ENCODE measurements at places on chromosomes 3 and 15. TPM values are rescaled to one million over a fixed set of nuclear protein-coding genes. Genes with fewer than 3 reads are reported as not detected.

DNA sequence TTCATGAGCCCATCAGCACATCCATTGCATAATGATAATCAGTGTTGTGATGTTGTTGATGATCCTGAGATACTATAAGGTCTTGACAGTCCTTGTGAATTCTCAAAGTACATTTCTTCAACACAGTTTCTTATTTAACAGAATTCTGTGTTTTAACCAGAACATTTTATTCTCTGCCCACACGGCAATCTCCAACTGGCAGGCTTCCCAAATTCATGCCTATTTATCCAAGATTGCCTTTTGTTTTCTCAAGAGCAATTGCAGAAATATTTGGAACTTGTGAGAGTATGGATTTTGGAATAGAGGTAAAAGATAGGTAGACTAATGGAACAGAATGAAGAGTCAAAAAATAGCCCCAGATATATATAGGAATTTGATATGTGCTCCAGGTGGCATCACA, 116.0 kb downstream of the UACA start:
- no peak for DNase-seq
- no peaks in the 10 kb centered on the region for H3K4me1 ChIP-seq
- no peak overlapping the region for H3K4me3 ChIP-seq

DNA sequence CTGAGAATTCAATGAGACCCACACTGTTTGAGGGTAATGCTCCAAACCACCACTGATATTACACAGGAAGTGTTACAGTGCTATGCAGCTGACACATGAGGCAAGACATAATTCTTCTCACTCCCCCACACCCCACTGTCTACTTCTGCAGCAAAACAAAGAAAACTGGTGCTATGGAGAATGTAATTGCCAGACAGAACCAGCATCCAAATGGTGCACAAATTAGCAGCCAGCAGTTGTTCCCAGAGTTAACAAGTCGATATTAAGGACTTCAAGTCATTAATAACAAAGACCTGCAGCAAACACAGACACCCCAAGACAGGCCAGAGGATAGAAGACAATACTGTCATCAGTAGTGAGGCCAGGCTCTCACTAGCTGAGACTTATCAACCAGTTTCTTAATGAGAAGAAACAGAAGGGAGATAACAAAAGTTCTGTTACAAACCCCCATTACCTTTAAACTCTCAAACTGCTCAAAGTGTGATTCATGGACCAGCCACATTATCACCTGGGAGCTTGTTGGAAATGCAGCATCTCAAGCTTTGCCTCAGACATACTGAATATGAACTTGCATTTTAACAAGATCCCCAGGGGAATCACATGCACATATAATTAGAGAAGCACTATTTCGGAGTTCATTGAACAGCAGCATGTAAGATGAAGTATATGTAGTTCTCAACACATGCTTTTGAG, 58.7 kb upstream of the FNDC3B start:
- no peak overlapping the region for H3K27ac ChIP-seq
- H3K4me3 ChIP-seq: no peak overlapping the region
- DNase-seq: no peak

GRCh38 chr3:89373434-89373833, 266.0 kb downstream of the EPHA3 start:
- no peaks in the 10 kb centered on the region for H3K27me3 ChIP-seq
- no peaks in the 10 kb centered on the region for H3K4me1 ChIP-seq
- DNase-seq: no peak
- no peak overlapping the region for H3K27ac ChIP-seq

GRCh38 chr3:27253391-27253790, 115.8 kb downstream of the NEK10 start:
- no peak overlapping the region for H3K27ac ChIP-seq
- no peaks in the 10 kb centered on the region for H3K4me1 ChIP-seq
- no peaks in the 10 kb centered on the region for H3K36me3 ChIP-seq

DNA sequence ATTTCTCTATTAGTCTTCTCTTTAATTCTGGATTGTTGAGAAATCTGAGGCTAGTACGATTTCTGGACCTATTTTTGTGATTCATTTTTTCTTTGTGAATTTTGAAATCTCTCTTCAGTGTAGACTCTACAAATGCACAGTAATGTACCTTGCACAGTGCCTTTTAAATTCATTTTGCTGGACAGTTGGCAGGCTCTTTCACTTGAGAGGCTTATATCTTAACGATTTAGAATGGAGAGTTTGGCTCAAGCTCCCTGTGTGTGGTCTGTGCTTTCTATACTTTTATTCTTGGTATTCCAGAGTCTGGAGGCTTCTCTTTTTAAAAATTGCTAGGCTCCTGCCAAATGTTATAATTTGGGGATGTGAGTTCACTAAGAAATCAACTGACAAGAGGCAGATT, 8.8 kb downstream of the CRYBG3 start:
- no peak overlapping the region for H3K27ac ChIP-seq
- no peaks in the 10 kb centered on the region for H3K4me1 ChIP-seq
- H3K36me3 ChIP-seq: no peaks in the 10 kb centered on the region
- DNase-seq: no peak

- no peak overlapping the region for H3K4me3 ChIP-seq
- no peaks in the 10 kb centered on the region for H3K36me3 ChIP-seq
- no peaks in the 10 kb centered on the region for H3K27me3 ChIP-seq
- no peaks in the 10 kb centered on the region for H3K4me1 ChIP-seq
- no peak for DNase-seq
Observed at GRCh38 chr3:14304101-14305045, 98.0 kb upstream of the SLC6A6 start.

DNA sequence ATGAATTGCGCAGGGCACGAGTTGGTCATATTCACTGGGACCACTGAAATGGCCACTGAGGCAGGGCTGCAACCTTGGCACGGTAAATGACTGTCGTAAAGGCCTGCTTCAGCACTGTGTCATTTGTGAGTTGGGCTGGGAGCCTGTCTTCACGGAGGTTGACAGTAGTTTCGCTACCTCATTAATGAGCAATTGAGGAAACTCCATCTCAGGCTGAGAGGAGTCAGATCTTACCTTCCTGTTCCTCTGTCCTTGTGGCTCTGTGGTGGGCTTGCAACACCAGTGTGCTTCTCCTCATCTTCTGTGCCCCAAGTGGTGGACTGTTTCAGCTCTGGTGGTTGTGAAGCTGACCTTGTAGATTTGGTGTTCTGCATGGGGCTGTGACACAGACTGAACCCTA, 80.1 kb upstream of the EIF1B start:
- H3K4me1 ChIP-seq: no peaks in the 10 kb centered on the region
- H3K36me3 ChIP-seq: no peaks in the 10 kb centered on the region
- no peak for DNase-seq
- no peak overlapping the region for H3K4me3 ChIP-seq
- H3K27ac ChIP-seq: no peak overlapping the region

- no peaks in the 10 kb centered on the region for H3K27me3 ChIP-seq
- no peaks in the 10 kb centered on the region for H3K36me3 ChIP-seq
- DNase-seq: no peak
- no peaks in the 10 kb centered on the region for H3K4me1 ChIP-seq
- H3K27ac ChIP-seq: no peak overlapping the region
Observed at GRCh38 chr3:177491296-177492032, 294.2 kb upstream of the TBL1XR1 start.

GRCh38 chr15:50190723-50191122, 8.7 kb downstream of the SLC27A2 start:
- H3K36me3 ChIP-seq: no peaks in the 10 kb centered on the region
- no peak for DNase-seq
- no peaks in the 10 kb centered on the region for H3K27me3 ChIP-seq

GRCh38 chr3:128703561-128703960, 22.4 kb upstream of the RAB7A start:
- no peak for DNase-seq
- no peaks in the 10 kb centered on the region for H3K27me3 ChIP-seq

DNA sequence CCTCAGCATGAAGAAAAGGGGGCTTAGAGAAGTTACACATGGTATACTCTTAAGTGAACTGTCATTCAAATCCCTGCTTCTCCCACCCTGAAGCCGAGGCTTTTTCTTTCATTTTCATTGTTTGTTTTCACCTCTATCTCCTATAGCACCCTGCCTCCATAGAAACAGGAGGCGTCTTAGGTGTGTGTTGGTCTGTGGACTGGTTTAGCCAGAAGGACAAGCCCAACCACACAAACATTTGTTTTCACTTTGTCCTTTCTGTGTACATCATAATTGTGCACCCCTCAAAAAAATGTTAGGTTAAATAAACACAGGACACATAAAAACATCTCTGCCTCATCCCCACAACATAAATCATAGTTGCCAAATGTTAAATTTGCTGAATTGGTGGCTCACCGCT, 73.3 kb upstream of the UBE2E2 start:
- DNase-seq: no peak
- H3K27ac ChIP-seq: peak overlapping the region; percentile 71
- peak overlapping the region; percentile 21 for H3K4me3 ChIP-seq

DNA sequence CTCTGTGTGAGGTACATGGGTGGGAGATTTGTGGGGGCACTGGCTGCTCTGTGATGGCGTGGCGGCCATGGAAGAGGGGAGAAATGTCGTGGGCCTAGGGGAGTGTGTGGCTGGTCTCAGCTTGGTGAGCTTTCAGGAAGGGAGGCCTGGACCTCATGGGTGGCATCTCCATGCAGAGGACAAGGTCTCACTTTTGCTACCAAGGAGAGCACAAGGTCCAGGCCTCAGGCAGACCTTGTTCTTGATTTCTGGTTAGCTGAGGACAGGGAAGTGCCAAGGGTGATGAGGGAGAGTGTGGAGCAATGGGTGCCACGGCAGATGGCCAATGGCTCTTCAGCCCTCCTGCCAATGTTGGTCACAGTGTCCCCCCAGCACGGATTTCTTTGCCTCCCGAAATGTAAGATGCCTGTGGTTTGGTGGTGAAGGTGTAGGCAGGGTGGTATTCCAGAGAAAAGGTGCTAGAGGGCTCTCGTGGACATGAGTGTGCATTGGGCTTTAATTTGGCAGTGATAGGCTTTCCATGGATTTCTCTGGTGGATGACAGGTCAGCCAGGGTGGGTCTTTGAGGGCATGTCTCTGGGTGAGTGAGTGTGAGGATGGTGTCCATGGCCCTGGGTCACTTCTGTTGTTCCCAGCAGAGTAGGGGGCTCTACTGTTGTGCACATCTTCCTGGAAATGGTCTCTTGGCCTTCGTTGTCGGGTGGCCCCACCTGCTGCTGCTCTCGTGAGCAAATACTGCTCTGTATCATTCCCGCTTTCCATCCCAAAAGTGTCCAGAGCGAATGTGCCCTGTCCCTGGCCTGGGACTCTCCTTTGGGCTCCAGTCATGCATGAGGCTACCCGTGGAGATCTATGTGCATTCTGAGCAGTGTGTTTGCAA, 108.0 kb downstream of the SNRPN start:
- DNase-seq: no peak
- no peaks in the 10 kb centered on the region for H3K4me1 ChIP-seq
- no peaks in the 10 kb centered on the region for H3K27me3 ChIP-seq
- H3K4me3 ChIP-seq: no peak overlapping the region

DNA sequence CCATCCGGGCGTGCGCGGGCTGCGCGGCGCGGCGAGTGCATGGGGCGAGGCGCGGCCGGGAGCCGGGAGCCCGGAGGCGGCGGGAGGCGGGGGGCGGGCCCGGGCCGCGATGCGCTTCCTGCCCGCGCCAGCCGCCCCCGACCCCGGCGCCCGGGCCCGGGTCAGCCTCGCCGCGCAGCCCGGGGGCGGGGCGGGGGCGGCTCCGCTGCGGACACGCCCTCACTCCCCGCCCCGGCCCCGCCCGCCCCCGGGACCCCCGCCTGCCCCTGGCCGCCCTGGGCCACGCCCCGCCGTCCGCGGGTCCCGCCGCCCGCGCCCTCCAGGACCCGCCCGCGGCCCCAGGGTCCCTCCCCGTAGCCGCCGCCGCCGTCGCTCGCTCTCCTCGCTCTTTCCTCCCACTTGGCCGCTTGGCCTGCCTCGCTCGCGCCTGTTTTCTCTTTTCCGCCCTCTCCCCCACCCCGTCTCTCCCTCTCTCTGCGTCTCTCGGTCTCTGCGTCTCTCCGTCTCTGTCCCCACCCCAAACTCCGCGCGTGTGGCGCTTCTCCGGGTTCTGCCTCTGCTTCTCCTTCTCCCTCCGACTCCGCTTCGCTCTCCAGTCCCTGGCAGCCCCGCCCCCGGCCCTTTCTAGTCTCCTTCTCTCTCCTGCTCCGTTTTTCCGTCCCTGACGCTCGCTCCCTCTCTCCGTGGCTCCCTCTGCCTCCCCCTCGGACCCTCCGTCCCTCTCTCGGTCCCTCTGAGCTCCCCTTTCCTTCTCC, at the start of gene PLXND1:
TSS of gene PLXND1 (minus strand) at position 41 of the 755 bp plus-strand sequence. CDS start at position 4, 37 bp downstream.
- H3K36me3 ChIP-seq: no peaks in the 10 kb centered on the region
- no peaks in the 10 kb centered on the region for H3K27me3 ChIP-seq
- DNase-seq: peak; percentile 53
- H3K4me3 ChIP-seq: peak within 1 kb of the TSS; percentile 79
- H3K4me1 ChIP-seq: peaks cover 51% of the 10 kb centered on the region

DNA sequence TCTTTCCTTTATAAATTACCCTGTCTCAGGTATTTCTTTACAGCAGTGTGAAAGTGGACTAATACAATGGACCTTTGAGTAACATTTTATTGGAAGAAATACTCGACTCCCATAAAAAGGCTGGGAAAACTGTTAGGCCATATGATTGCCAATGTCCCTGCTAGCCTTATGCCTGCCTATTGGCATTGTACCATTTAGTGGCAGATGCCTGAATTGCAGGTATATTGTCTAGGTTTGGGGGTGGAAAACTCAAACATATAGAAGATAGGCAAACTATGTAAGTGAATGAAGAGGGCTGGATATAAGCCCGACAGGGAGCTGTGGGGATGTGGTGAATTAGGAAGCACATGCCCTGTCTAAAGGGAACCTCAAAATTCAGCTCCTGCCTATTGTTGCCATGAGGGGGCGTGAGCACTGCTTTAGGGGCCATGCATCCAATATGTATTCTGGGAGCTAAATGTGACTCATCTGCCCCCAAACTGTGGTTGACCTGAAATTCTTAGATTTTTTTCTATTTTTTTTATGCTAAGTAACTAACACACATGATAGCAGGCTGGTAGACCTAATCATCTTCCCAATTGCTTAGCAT, 65.2 kb upstream of the TRA2B start:
- H3K4me1 ChIP-seq: no peaks in the 10 kb centered on the region
- H3K36me3 ChIP-seq: no peaks in the 10 kb centered on the region
- H3K27ac ChIP-seq: no peak overlapping the region

DNA sequence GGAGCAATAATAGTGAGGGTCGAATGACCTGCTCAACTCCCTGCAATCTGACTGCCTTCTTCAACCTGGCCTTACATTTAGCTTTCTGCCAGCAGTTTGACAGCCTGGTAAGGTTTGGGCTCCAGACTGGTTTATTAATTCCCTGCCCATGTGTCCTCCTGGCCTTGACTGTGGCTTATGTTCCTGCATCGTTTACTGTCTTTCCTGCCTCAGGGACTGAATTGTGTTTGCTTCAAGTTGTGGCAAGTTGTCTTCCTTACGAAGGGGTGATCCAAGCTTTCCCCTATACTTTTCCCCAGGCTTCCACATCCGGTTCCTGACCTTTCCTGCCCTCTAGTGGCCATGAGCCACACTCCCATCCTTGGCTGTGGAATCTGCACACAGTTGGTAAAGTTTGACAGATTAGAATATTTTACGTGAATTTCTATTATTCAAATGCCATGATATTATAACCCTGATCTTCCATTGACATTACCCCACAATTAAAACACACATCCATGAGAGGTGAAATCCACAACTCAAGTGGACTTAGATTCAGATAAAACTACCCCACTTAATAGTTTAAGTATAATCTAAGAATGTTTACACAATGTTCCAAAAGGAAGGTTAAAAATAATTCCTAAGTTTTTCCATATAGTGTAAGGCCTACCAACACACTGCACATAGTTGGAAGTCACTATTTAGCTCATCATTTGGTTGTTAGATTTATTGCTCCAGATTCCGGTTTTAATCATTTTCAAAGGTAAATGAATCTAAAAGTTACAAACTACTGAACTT, 95.7 kb downstream of the NEDD4 start:
- no peak overlapping the region for H3K27ac ChIP-seq
- no peaks in the 10 kb centered on the region for H3K36me3 ChIP-seq
- no peak overlapping the region for H3K4me3 ChIP-seq

Gene CFAP44
- total RNA-seq: 28.8 TPM

Gene BFSP2
- not detected for total RNA-seq

Gene PLSCR5
- total RNA-seq: not detected

Gene GOLGA8J
- 0.60 TPM for total RNA-seq

Gene PIAS1
- 61.8 TPM for total RNA-seq

Gene FOXB1
- not detected for total RNA-seq

Gene GPR27
- 5.0 TPM for total RNA-seq

All from tibial nerve (tissue), 4 donors.